ENCODE measurements at places on chromosomes 3 and 15.
A peak's percentile ranks its signal among the peaks of the same experiment; 100 is the strongest.

DNA sequence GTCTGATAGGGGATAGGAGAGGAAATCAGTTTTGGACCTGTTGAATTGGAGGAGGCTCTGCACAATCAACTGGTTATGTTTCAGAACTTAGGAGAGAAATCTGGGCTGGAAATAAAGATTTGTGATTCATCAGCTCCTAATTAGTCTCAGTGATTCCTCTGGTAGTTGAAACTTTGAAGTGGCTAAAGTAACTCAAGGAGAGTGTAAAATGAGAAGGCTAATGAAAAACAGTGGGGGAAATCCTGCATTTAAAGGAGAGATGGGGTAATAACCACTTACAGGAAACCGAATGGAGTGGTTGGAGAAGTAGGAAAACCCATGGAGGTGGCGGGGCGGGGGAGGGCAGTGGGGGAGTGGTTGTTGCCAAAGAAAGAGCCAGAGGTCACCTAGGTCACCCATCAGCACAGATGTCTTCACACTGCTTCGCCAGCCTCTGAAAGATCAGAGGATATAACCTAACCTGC, 32.6 kb downstream of the MAP2K5 start:
- DNase-seq, result no peak

GRCh38 chr15:76328106-76328696, 8.4 kb upstream of the ISL2 start:
- DNase-seq, result no peak

- no peak for DNase-seq
These were observed 42.8 kb upstream of the FEZF2 start for GRCh38 chr3:62416144-62416543.

GRCh38 chr15:40067921-40068624, 29.1 kb upstream of the SRP14 start:
- DNase-seq, result no peak

DNA sequence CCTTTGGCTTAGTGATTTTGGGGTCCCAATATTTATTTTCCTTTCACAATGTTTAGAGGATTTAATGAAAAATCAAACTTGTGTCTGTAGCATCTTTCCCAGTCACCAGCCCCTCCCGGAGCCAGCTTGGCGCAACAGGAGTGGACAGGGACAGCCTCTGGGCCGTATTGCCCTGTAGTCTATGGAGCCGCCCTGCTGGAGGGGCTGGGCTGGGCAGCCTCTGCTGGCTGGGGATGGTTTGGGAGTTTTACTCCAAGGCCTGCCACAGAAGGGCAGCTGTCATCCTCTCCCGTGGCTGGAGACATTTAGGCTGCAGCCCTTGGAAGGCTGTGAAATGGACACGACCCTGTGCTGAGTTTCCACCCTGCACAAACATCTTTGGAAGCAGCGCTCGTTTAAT, 89.4 kb upstream of the RGMA start:
- DNase-seq, result no peak

DNA sequence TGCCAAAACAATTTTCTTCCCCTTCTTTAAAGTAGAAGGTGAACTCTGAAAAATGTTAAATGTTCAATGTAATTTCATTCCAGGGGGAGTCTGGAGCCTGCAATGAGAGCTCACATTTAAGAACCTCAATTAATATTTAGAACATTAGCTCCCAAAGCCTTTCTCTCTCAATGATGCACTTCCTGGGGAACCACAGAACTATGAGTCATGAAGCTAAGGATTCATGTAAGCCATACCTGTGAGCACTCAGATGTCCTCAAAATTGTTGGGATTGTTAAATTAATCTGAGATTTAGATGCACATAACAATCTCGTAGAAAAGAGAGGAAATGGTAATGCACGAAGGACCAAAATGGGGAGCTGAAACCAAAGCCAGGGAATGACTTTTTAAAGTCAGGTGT, 244.2 kb upstream of the LRIG1 start:
- DNase-seq, result no peak

DNA sequence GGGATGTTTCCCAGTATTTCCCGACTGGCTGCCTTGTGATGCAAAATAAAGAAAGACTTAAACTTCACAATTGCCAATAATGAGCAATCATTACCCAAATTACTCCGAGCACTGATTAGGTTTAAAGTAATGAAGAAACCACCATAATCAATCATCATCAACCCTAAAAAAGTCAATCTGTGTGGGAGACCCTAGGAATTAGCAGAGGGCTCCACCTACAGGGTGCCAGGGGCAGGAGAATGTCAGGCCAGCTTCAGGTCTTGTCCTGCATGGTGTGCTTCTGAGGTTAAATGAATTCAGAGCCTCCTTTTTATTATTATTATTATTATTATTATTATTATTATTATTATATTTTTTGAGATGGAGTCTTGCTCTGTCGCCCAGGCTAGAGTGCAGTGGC, 478.0 kb upstream of the ARRDC4 start:
- DNase-seq, result no peak

GRCh38 chr15:53665930-53666329, 93.5 kb downstream of the WDR72 start:
- no peak for DNase-seq

DNA sequence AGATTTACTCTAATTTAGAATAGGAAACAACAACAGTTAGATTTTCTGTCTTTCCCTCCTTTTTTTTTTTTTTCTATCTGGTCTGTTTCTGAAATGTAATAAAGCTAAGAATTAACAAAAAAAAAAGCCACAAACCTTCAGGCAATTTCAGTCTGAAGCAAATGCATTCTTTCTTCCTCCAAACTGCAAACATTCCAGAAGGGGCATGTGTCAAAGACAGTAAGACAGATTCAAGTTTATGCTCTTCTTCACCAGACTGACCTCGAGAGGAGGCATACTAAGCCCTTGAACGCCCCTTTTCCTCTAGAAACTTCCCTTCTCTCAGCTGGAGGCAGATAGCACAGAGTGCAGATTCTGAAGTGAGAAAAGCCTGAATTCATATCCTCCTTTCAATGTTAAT, 654.6 kb upstream of the LMCD1 start:
- DNase-seq, result no peak

- DNase-seq, result peak; percentile 33
These were observed 105.6 kb downstream of the FBLN2 start for GRCh38 chr3:13654330-13655060.

DNA sequence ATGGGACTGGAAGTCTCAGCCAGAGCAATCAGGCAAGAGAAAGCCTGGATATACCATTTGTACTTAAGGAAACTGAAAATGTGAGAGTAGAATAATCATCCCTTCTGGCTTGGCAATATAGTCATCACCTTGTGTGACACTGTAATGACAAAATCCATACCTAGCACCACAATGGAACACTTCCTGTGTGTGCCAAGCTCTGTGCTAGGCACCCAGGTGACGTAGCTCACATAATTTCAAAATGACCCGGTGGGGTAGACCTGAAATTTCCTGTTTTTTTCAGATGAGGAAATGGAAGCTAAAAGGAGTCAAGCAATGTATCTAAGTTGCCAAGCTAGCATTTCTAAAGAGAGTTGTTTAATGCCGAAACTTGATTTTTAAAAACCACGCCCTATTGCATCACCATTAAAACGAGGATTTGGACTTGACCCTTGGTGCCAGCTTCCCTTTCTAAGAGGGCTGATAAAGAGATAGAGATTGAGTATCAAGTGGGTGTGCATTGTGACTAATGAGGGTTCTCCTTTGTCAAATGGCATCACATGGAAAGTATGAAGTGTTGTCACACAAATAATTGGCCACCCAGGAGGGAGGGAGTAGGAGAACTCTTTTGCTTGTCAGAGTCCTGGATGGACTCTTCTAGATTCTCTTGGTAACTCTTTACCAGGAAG, 141.3 kb upstream of the PDZRN3 start:
- DNase-seq, result no peak

DNA sequence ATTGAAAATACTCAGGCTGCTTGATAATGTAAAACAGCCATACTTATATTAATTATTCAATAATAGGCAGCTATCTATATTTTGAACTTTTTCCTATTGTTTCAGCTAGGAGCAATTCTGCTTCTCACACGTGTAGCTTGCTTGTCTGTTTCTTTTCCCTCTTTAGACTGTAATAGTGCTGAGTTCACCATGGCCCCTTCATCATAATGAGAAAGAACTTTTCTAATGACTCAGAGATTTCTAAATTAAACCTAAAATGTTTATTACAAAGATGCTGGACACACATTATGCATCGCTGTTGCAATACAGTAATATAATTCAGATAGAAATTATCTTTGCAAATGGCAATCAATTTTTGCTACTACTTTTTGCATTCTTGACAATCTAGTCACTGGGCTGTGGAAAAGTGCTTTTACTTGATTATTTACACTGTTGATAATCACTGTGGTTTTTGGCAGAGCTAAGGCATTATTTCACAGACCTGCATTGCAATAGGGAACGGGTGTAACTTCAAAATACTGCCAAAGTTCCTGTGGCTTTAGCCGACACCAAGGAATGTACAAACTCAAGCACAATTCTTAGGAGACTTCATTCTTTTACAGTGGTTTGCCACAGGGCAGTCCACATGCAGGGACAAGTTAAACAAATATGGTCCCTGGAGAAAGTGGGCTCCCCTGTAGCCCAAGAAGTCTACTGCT, 281.0 kb upstream of the TBL1XR1 start:
- DNase-seq, result no peak

DNA sequence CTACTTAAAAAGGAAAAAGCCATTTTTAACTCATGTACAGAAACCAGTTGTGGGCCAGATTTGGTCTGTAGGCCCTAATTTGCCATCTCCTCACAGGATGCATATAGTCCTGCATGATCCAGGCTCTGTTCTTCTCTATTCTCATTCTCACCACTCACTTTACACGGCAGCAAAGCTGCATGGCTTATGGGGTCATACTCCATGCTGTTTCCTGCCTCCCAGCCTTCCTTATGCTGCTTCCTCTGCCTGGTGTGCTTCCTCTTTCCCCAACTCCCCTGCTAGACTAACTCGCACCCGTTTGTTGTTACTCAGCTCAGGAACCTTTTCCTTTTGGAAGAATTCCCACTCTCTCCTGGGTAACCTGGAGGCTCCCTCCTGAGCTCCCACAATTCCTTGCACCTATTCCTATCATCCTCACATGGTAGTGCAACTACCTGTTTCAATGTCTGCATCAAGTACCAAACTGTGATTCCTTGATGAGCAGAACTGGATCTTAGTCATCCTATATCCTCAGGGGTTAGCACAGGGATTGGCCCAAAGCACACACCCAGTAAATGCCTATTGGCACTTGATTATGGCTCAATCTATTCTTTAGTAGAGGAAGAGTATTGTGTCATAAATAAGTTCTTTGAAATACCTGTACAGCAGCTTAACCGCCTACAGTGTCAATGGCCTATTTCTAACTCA, 172.1 kb upstream of the MITF start:
- no peak for DNase-seq

DNA sequence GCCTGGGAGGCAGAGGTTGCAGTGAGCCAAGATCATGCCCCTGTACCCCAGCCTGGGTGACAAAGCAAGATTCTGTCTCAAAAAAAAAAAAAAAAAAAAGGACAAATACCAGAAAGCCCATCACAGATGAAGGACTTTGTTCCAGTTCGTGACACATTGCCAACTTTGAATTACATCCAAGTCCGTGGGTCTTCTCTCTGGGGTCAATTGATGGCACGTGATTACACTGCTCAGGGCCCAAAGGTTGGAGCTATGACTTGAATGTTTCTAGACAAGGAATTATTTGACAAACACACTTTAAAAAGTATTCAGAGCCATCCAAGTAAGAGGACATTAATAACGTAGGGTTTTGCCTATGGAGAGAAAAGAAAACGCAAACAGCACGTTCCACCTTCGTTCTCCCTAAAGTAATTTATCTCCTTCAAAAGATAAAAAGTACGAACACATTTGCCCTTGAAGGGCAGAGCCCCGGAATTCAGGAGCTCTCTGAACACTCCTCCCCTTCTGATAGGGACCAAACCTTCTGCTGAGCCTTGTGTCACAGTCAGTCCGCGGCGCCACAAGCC, 31.3 kb upstream of the ST3GAL6 start:
- DNase-seq, result no peak

DNA sequence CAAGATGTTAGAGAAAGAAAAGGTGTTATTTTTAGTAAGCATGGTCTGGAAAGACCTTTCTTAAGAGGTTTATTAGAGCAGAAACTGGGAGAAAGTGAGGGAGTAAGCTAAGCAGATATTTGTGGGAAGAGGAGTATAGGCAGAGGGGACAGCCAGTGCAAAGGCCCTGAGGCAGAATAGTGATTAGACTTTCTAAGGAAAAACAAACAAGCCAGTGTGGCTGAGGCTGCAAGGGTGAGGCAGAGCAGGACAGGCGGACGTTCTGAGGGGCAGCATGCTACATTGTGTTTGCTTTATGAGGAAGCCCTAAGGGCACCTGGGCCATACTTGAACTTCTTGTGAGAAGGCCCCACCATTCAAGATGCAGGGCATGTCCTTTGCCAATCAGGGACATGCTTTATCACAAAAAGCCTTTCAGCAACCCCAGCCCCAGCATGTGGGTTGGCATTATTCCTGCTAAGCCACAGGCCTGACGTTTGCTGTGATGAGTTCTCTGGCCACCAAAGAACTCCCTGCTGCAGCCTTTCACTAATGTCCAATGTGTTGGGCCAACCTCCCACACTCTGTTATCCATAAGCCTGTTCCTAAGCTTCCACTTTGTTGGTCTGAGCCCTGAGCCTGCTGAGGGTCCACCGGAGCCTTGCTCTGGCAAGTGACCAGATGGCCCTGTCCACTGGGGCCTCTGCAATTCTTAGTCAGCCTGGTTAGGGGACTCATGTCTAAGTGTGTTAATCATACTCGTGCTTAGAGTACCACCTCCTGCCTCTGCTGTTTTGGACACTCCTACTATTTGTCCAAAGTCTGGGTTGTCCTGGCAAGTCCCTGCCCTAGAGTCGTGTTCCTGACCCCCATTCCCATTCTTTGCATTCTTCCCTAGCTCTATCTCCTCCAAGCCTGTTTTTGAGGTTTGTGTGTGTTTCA, 209.9 kb upstream of the CTNNB1 start:
- DNase-seq, result no peak

DNA sequence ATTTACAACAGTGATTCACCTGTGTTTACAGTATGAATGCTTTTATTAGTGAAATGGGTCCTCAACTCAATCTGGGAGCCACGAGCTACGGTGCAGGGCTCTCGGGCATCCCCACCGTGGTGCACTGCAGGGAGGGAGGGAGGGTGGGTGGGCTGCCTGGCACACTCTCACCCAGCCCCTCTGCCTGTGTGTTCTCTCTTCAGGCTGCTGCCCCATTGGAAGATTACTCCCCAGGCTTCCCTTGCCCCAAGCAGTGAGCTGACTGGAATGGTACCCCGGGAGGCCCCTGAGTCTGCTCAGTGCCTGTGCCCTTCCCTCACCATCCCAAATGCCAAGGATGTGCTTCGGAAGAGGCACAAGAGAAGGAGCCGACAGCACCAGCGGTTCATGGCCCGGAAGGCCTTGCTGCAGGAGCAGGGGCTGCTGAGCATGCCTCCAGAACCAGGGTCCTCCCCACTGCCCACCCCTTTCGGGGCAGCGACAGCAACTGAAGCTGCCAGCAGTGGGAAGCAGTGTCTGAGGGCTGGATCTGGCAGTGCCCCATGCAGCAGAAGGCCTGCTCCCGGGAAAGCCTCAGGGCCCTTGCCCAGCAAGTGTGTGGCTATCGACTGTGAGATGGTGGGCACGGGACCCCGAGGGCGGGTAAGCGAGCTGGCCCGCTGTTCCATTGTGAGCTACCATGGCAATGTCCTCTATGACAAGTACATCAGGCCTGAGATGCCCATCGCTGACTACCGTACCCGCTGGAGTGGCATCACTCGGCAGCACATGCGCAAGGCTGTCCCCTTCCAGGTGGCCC, 5.0 kb downstream of the AEN start:
- DNase-seq, result no peak
